LNCaP clone FGC (cell line): ENCODE measurements at places on chromosomes 1 and 21.

DNA sequence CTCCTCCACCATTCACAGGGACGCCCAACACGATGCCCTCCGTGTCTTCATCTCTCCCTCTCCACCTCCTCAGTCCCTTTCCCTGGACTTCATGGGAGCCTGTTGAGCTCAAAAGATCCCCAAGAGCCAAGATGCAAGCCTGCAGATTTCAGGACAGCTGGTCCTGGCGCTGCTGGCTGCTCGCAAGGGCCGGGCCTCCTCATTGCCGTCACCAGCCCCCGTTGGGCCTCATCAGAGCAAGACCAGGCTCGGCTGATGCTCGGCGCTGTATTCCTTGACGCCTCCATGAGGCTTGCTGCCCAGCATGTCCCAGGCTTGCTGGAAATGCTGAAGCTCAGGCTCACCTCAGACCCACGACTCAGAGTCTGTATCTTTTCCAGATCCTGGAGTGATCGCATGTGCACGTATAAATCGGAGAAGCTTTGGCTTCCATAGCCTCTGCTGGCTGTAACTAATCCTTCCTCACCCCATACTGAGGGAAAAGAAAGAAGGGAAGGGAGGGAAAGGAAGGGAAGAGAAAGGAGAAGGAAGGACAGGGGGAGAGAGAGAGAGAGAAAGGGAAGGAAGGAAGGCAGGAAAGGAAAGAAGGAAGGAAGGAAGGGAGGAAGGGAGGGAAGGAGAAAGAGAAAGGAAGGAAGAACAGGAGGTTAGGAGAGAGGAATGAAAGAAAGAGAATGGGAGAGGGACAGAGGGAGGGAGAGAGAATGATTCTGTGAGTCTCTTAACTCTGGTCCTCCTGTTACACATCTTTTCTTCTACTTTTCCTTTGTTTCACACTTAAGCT lies 94.6 kb downstream of the KCNJ15 start:
- DNase-seq: no peak

GRCh38 chr1:23570001-23570691 lies 10.8 kb upstream of the ID3 start:
- DNase-seq: no peak

- DNase-seq: no peak
Observed at GRCh38 chr1:166090244-166090643, 76.6 kb downstream of the FAM78B start.

DNA sequence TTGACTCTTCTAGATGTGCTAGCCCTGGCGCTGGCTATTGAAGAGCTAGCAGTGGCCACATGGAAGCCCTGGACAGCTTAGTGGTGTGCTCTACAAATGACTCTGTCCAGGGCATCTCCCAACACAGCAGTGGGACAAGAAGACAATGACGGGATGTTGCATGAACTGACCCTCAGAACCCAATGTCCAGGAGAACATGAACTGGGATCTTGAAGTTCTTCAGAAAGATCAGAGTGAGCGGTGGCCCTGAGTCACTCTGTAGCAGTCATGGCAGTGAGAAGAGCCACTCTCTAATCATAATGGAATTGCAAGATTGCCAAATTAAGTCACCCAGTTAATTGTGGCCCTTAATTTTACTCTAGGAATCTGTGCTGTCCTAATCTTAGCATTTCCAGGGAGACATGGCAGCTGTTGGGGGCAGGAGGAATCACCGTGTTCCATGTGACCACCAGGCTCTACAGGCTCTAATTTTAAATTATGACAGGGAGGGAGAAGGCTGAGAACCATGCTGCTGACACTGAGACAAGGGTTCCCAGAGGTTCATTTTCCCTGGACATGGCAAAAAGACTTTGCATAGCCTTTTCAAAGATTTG lies 10.2 kb upstream of the OBSCN start:
- DNase-seq: no peak

GRCh38 chr1:169623132-169623926 lies 6.6 kb downstream of the SELP start:
- DNase-seq: no peak

- DNase-seq: no peak
Observed at GRCh38 chr21:29196670-29197191, 66.3 kb downstream of the MAP3K7CL start.

- DNase-seq: no peak
Observed at GRCh38 chr21:42786884-42787283, 92.5 kb downstream of the WDR4 start.

DNA sequence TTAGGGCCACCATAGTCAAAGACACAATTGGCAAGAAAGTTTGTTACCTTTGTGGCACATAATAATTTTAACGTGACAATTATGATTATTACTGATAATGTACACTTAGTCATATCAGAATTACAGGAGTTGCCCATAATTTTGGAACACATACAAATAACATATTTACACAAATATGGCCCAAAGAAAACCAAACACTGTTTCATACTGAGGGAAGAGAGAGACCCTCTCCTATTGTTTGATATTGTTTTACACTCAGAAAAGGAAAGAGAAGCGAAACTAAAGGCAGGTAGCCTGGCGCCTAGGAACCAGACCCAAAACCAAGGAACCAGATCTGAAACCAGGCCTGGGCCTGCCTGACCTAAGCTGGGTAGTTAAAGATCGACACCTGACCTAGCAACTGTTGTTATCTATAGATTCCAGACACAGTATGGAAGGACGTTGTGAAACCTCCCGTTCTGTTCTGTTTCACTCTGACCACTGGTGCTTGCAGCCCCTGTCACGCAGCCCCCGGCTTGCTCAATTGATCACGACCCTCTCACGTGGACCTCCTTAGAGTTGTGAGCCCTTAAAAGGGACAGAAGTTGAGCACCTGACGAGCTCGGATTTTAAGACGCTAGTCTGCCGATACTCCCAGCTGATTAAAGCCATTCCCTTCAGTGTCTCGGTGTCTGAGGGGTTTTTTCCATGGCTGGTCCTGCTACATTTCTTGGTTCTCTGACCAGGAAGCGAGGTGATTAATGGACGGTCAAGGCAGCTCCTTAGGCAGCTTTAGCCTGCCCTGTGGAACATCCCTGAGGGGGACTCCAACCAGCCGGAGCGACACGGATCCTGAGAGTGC lies 27.9 kb downstream of the C1orf115 start:
- DNase-seq: no peak

DNA sequence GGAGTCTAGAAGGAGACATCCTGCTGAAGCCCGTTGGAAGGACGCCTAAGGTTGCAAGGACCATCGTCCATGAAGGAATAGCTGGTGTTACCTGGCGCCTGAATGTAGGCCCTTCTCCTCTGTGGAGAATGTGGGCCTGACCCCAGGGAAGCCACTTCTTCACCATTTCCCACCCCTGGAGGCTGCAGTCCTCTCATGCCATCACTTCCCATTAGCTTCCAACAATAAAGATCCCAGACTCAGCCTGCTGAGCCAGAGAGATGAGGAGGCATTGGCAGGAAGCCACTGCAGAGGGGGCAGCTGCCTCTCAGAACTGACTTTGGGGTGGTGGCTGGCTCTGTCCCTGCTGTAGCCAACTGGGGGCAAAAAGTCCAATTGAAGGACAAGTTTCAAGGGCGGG lies 21.3 kb upstream of the KCNE2 start:
- no peak for DNase-seq

GRCh38 chr1:1259951-1260600 lies 13.6 kb upstream of the C1QTNF12 start:
- DNase-seq: no peak

- no peak for DNase-seq
Observed at GRCh38 chr1:235088430-235088829, 40.2 kb downstream of the TOMM20 start.
